GOT3 (cell line): ENCODE measurements at places on chromosomes 13 and 19.

DNA sequence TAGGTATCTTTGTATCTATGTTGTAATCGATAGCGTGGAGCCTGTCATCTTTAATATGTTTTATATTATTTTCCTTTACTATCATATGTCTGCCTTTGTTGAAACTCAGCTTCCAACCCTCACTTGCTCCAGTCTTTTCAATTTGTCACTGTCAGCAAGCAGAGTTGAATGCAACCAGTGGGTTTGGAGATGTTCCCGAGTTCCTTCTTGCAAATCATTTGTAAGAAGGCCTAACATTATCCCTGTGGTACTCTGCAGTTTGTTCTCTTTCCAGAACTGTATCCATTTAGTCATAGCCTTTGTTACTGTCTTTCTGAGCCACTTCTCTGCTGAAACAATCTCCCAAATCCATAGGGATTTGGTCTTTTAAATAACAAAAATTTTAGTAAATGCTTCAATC lies 41.8 kb downstream of the RNASEH2B start:
- DNase-seq: no peak

DNA sequence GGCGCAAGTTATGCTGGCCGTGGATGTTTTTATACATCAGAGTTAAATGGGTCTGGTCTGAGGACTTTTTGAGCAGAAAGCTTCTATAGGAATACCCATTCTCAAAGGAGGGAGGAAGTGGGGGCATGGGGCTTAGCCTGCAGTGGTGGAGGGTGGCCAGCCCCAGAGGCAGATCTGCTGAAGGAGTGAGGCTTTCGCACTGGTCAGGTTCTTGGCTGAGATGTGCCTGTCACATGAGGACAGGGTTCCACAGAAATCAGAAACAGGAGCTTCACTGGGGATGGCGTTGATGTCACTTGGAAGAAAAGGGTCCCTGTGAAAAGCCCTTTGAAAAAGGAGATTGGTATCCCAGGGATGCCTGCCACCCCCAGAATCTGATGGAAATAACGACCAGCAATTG lies 100.7 kb upstream of the MCF2L start:
- DNase-seq: no peak

DNA sequence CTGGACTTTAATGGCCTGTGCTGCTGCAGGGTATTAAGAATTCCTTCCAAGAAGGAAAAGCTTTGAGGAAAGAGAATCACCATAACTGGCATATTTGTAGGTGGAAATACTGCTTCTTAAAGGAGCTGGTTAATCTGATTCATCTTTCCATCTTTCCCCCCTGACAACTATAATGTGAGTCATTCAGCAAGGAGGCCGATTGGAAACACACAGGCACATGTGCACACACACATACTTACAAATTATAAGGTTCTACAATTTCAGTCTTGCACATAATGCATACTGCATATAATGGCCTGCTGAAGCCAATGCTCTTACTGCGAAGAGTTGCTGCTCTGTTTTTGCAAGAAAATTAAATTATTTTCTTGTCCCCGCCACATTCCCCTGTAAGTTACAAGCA lies 78.8 kb upstream of the TPP2 start:
- no peak for DNase-seq

DNA sequence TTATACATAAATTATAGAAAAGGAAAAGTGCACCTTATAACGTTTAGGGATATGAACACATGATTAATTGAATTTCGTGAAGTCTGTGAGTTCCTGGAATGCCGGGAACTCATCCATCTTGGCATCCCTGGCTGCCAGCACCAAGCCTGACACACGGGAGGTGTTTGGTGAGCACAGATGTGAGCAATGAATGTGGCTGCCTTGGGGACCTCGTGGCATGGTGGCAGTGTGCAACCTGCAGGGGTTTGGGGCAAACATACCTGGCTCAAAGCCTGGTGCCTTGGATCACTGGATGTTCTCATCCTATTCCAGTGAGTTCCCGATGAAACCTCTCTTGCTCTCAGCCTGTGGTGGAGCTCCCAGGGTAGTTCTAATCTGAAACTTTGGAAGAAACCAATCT lies 10.4 kb upstream of the MAP2K2 start:
- DNase-seq: no peak

DNA sequence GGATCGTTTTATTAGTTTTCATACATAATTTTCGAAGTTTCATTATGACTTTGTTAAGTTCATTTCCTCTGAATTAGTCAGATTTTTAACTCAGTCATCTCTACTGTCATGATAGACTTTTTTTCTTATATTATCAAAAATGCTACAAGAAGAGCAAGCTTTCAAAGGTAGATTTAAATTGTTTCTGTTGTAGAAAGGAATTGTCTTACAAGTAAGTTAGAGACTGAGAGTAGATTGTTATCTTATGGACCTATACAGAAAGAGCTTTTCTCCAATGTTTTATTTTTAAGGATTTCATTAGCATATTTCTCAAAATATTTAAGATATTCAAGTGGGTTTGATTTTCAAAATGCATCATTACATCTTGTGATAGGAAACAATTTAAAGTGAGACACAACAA lies 2.7 kb downstream of the MAB21L1 start:
- DNase-seq: no peak

DNA sequence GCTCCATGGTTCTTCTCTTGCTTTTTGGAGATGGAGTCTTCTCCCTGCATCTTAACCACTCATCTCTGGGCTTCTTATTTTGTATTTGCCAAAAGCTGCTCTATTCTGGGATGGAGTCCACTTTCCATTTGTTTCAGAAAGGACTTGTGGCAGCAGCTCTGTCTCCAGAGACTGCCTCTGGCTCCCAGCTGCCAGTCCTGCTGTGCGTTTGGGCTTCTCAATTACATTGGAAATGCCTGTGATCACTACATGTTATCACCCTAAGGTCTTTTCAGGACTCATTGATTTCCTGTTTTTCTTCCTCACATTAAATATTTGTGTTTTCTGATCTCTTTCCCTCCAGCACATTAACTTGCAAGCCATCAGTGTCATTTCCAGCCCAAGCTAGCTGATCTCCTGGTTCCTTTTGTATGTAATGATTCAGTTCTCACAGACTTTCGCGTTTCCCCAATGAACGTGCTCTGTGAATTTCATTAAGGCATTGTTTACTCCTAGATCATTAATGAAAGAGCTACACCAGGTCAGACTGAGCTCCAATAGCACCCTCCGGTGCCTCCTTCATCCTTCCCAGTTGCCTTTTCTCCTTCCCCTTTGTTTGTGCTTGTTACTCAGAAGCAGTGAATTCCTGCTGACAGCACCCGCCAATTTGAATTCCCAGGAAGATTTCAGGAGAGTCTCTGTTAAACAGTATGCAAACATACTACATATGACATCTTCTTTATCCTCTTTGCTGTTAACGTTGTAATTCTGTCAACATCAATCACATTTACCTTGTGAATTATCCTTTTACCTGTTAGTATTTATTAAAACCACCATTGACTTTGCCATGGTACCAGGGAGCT lies 3.0 kb downstream of the CBY2 start:
- no peak for DNase-seq
